Thyroid gland (tissue), 4 donors: ENCODE measurements at places on chromosomes 11 and 22.

GRCh38 chr11:60206616-60207015 lies 23.7 kb upstream of the MS4A6A start:
- DNase-seq, result no peak

DNA sequence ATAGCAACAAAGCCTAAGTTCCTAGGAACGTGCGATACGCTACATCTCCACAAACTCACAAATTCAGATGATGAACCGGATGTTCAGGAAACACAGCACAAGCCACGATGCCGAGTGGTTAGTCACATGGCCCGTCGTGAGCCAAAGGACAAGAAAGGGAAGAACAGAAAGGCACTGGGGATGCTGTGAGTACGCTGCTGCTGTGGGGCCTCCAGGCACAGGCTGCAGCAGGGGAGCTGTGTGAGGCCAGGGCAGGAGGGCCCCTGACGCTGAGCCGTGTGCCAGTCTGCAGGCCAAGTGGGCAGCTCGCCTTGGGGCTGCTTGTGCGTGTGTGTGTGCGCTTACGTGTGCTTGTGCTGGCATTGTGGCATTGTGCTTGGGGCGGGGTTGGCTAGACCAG lies 89.4 kb downstream of the CTTN start:
- no peak for DNase-seq

- DNase-seq, result no peak
Observed at GRCh38 chr11:102879801-102880200, 5.0 kb upstream of the MMP12 start.

DNA sequence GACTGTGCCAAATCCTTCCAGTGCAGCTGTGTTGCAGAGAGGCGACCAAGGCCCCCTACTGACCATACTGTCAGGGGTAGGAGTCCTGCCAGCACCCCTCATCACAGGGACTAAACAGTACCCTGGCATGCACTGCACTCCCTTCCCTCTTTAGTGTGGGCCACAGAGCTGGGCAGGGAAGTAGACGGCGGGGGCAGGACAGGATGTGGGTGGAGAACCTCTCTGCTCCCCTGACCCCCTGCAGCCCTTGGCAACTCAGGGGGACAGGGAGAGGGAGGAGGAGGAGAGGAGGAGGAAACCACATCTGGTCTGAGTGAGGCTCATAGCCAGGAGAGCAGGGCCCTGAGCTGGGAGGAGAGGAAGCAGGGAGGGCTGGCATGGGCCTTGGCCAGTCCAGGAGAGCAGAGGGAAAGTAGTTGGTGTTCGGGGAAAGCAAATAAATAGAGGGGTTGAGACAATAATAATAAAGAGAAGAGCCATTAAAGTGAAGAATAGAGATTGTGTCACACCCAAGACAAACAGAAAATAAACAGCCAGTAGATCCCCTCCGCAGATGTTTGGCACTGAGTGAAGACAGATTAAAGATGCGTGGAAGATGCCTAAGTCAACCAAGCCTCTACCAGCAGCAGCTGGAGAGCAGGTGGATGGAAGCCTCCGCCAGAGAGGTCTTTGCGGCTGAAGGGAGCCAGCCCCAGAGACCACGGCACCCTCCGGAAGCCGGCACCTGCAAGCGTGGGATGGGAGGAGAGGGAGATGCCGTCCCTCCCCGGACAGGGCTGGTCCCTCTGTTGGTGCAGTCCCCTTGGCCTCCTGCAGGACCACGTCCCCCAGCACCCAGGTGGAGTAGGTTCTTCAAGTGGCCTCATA lies 61.5 kb downstream of the RPUSD4 start:
- no peak for DNase-seq

DNA sequence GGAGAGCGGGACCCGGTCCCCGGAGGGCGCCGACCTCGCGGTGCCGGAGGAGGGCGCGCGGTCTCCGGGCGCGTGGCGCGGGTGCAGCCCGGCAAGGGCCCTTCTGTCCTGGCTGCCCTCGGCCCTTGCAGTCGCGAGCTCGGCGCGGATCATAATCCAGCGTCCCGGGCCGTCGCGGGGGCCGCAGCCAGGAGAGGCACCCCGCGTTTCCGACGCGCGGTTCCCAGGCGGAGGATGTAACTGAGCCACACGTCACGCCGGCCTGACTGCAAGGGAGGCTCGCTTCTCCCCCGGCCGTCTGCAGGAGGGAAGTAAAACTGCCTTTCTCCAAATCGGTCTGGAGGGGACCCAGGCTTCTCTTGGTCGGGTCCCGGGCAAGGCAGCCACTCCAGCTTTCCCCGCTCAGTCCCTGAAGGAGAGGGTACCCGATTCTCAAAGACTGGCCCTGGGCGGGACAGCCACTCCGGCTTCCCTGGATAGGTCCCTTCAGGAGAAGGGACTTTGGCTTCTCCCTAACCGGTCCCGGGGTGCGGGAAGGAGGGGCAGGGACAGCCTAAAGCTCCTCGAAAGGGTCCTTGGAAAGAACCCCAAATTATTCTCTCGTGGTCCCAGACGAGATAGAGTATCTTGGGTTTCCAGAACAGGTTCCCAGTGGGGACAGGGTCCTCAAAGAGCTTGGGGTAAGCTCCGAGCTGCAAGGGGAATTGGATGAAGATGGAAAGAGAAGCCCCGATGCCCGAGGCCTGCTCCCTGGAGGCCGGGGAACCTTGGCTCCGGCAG lies 836 bp downstream of the SPON1 start:
- no peak for DNase-seq

DNA sequence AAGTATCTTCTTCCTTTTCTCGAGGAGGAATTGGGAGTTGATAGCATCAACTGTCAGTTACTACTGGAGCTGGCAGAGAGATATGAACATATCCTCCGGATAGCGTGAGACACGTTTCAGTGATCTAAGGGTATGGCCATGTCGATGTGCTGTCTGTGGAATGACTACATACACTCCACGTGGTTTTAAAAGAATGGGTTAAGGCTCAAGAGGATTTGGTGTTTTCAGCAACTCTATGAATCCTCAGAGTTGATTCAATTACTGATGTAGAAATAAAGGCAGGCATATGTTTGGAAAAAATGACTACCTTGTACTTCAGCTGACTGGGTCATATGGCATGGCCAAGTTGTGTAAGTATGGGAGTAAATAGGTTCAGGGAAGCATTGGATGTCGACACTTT lies 22.9 kb downstream of the MMP13 start:
- no peak for DNase-seq

DNA sequence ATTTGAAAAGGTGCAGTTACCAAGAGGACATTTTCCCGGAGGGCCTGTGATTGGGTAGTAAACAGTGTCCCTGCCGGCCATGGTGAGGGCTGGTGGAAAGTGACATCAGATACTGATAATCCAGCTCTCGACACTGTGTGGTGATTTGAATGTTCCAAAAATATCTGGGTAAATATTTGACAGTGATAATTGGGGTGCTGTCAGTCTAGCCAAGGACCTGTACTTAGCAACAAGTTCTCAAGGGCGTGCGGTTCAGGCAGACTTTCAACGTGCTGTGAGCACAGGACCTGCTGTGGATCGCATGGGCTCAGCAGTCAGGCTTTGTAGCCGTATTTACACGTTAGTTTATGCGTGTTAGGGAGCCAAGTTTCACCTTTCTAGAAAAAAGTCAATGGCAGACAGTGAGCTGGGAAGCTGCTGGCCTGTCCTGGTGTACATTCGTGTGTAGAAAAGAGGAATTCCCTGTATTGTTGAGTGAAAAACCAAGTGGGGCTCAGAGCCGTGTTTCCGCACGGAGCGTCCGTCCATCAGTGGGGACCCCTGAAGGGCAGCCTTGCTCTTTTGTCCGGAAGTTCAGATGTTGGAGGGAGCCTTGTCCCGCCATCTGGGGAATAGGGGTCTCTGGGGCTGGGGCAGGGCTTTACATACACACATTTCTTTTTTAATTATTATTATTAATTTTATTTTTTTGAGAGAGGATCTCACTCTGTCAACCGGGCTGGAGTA lies 11.3 kb downstream of the TRMU start:
- no peak for DNase-seq

- DNase-seq, result peak; percentile 65
Observed at GRCh38 chr11:2940147-2940920, 11.1 kb upstream of the PHLDA2 start.

DNA sequence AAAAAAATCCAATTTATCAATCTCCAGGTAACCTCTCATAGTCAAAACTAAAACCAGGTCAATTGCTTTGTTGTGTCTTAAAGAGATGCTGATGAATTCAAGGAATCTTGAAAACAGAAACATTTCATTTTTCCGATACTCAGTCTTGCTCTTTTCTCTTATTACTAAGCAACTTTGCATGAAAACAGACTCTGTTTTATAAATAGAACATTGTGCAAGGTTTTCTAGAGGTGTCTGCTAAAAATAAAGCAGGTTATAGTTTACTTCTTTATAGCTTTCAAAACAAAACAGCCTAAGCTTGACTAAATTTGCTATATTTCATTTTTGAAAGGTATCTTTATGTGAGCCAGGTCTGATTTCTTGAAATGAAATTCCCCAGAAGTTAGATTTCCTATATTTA lies 109.3 kb downstream of the ARL14EP start:
- DNase-seq, result no peak

DNA sequence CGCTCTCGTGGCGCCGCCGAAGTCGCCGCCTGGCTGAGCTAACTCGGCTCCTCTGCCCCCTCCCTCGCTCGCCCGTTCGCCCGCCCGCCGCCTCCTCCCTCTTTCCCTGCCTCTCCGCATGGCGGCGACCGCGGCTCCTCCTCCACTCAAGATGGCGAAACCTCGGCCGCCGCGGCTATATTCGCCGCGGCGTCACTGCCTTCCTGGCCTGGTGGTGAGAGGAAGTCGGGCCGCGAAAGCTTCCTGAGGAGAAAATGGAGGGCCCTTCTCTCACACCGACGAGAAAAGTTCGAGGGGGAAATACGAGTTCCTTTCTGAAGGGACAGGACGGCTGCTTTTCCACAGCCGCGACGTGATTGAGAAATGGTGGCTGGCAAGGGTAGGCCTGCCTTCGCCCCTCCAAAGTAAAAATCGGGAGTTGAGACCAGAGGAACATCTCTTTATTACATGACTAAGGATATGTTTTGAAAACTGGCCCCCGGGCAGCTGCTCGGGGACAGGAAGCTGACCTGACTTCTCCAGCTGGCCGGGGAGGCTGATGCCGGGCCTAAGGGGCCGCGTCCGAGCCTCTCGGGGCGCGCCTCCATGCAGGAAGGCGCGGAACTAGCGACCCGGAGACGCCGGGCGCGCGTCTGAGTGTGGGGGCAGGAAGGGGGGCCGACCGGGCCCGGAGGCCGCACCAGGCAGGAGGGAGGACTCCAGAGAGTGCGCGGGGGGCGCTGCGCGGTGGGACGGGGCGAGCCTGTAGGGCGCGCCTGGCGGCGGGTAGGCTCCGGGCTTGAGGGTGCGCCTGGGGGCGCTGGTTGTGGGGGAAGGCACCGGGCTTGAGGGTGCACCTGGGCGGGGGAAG lies at the start of gene DDX6:
DDX6 (minus strand) TSS at position 54 of the 850 bp plus-strand sequence. CDS start 4,913 bp downstream, outside the sequence.
- DNase-seq, result peak; percentile 91

- no peak for DNase-seq
Observed at GRCh38 chr11:96179905-96180304, 163.1 kb downstream of the MAML2 start.

DNA sequence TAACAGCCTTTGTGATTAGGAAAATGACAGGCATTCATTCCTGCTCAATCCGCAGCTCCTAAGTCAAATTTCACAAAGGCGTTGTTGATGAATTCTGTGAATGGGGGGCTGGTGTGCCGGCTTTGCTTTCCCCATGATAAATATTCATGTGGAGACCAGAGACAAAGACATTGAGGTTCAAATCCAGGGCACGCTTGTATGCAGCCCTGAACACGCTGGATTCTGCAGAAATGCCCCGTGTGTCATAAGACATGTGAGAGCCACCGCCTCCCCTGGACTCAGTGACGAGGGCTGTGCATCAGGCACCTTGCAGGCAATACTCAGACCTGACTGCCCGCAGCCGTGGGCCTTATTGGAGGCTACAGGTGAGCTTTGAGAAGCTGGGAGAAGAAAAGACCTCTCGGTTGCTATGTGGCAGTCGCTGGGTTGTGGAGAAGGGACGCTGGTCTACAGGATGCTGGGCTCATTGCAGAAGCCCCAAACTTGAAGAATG lies 906.2 kb downstream of the BRD1 start:
- DNase-seq, result no peak

GRCh38 chr11:64144587-64145472 lies 21.1 kb downstream of the MACROD1 start:
- DNase-seq, result no peak

- peak; percentile 34 for DNase-seq
Observed at GRCh38 chr22:24975813-24976341, 23.4 kb downstream of the KIAA1671 start.

- no peak for DNase-seq
Observed at GRCh38 chr11:61541598-61541997, 33.0 kb downstream of the LRRC10B start.

- DNase-seq, result no peak
Observed at GRCh38 chr11:3177931-3178330, 12.8 kb upstream of the OSBPL5 start.

- no peak for DNase-seq
Observed at GRCh38 chr11:58626934-58627483, 4.5 kb downstream of the CNTF start.
